NCI-H2171 treated with DMSO at 0.1 percent for 48 hours (cell line): ENCODE measurements at places on chromosomes 5 and 9.

- DNase-seq: no peak
Observed at GRCh38 chr9:133779516-133780403, 41.6 kb upstream of the SARDH start.

DNA sequence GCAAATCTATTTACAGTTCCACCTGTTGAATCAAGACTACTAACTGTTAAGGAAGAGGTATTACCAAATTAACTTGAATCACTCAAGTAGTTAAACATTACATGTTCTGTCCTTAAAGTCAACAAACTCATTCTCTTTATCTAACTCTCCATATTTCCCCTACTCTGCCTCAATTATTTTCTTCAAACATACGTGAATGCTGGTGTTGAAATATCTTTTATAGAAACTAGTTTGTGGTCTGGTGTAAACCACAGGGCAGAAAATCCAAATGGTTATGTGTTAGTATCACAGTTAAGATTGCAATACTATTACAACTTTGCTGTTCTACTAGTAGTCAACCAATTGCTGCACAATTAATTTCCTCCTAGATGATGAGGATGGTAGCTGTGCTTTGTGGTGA lies 603.5 kb downstream of the KCTD16 start:
- no peak for DNase-seq

DNA sequence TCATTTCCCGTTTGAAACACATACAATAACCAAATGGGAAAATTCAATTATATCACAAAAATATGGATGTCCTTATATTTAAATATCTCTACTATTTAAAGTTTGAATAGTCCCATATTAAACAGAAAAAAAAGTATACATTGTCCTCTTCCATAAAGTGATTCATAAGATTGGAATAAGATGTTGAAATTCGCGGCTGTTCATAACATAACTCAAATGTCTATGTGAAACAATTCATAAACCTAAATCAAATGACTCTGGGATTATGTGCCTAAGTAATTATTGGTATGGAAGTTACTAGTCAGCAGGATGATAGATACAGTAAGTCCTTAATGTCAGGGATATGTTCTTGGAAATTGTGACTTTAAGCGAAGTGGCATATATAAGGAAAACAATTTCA lies 3.9 kb upstream of the EFNA5 start:
- DNase-seq: no peak

DNA sequence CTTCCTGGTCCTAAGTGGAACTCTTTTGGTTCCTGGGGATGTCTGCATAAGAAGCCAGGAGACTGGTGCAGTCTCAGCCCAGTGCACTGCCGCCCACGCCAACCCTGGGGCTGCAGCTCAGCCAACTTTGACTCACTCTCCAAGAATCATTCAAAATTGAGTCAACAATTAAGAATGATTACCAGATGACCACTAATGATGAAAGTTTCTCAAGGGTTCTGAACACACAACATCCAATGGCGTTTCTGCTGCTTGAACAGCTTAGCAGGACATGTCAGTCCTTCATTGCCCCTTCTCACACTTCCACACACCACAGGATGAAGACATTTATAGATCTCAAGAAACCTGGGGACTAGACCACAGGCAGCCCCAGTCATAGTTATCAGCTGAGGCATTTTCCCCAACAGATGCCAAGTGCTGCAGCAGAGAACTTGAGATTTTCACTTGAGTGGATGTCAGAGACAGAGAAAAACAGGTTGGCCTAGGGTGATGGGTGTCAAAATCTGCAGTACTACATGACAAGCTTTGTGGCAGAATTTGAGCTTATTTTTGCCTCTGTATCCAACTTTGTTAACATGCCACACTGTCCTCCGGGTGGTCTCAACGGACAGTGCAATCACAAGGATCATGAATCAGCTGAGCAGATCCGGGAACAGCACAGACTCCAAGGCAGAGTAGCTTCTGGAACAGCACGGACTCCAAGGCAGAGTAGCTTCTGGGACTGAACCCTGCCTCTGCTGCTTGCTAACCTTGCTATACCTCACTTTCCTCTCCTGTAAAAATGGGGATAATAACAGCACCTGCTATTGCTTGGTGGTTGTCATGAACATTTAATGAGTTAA lies 356.1 kb downstream of the SPOCK1 start:
- no peak for DNase-seq

- no peak for DNase-seq
Observed at GRCh38 chr5:85030316-85031084, 645.8 kb upstream of the EDIL3 start.
